Non-pigmented ciliary epithelial cell (primary cell): ENCODE measurements at places on chromosomes 1 and 21.

DNA sequence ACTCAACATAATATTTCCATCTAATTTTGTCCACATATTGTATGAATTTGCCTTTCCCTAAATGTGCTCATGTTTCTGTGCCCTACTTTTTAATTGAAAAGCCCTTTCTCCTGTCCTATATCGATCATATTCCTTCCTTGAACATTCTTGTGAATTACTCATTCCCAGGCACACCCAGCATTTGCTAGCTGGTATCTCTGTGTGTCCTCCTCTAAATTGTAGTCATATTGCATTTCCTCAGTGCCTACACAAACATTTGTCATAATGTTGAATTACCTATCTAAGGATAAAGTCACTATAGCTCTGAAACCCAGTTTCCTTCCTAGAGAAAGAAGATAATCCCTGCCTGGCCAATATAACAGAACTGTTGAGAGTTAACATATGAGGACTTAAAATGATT lies 39.6 kb upstream of the TBX15 start:
- no peak for DNase-seq

DNA sequence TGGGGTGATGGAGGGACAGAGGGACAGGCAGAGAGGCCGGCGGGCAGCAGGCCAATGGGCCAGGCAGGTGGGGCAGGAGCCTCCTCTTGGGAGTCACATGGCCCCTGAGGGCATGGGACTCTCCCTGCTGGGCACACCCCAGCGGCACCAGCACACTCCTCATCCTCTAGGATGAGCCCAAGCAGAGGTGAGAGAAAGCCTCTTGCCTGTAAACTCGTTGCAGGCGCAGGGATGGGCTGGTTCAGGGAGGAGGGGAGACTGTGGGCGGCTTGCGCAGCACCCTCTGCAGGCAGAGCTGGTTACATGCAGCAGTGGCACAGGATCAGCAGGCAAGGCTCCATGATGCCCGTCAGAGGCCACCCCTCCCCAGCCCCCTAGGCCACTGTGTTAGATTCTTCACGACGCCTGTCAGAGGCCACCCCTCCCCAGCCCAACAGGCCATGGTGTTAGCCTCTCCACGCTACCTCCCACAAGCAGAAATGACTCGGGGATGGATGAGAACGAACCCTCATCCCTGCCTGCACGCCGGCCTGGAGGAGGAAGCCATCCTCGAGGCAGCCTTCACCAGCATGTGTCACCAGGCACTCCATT lies 209.7 kb upstream of the VAMP3 start:
- DNase-seq: no peak

- DNase-seq: no peak
These were observed 8.7 kb downstream of the MAB21L3 start for GRCh38 chr1:116119876-116120275.

- no peak for DNase-seq
These were observed 38.4 kb downstream of the RAP1GAP start for GRCh38 chr1:21630571-21631343.

DNA sequence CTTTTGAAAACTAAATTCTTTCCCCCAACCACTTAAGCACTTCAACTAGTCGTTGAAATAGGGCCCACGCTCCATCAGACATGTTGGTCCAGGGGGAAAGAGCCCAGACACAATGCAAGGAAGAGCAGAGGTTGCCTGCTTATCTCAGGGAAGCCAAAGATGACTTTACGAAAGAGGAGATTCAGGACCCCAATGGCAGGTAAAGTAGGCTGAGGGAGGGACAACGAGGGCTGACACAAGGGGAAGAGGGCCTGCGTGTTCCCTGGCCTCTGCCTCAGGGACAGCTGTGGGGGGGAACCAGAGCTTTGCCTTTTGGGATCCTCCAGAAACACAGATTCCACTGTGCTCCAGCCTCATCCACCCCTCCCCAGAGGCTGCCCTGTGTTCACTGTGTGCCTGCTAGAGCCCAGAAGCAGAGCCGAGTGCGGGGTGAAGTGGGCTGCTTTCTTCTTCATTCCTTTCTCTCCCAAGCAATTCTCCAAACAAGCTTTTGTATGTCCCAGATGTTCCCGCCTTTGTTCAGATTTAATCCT lies 135.5 kb upstream of the GRIK3 start:
- no peak for DNase-seq

DNA sequence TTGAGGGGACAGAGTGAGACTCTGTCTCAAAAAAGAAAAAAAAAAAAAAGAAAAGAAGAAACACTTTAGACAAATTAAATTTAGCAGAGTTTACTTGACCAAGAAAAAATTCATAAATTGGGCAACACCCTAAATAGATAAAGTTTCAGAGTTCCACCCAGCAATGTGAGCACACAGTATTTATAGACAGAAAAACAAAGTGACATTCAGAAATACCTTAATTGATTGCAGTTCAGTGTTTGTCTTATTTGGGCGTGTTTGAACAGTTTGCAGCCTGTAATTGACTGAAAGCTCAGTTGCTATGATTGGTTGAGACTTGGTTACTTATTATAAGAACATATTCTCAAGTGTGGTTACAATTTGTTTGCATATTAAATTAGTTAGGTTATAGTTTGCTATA lies 603.5 kb upstream of the NEGR1 start:
- DNase-seq: no peak

- DNase-seq: no peak
These were observed 86.8 kb downstream of the LRRC8C start for GRCh38 chr1:89719502-89720306.

DNA sequence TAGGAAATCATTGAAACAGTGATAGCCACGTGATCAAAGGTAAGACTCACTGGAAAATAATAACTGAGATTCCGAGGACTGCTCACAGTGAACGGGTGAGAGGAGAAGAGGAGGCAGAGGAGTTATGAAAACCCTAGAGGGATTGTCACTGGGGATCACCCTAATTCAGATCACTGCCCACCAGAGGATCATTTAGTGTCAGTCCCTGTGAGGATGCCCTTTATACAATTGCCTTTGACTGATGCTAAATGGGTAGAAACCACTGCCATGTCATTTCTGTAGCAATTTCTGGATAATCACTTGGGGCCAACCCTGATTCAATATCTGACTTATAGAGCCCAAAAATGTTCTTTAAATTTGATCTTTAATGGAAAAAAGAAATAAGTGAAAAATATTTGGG lies 14.1 kb upstream of the VAV3 start:
- DNase-seq: no peak

DNA sequence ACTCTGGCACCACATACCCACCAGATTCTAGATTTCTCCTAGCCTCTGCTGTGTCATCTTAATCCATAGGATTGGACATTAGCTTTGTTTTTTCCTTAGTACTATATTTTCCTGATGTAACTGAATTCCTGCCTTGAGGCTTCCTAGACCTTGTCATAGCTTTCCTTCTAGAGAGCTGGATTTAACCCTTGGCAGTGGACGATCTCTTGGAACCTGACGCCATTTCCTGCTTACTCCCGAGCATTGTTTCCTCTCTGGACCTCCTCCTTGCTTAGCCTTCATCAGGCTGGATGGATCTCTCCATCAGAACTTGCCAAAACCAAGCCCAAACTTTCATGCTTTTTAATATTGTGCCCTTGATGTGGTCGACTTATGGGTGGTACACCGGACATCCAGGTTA lies 1.5 kb downstream of the APOBEC4 start:
- no peak for DNase-seq

GRCh38 chr1:17286646-17287045 lies 21.4 kb upstream of the PADI4 start:
- DNase-seq: no peak

- no peak for DNase-seq
These were observed 50.9 kb downstream of the PIGK start for GRCh38 chr1:77168358-77168757.

DNA sequence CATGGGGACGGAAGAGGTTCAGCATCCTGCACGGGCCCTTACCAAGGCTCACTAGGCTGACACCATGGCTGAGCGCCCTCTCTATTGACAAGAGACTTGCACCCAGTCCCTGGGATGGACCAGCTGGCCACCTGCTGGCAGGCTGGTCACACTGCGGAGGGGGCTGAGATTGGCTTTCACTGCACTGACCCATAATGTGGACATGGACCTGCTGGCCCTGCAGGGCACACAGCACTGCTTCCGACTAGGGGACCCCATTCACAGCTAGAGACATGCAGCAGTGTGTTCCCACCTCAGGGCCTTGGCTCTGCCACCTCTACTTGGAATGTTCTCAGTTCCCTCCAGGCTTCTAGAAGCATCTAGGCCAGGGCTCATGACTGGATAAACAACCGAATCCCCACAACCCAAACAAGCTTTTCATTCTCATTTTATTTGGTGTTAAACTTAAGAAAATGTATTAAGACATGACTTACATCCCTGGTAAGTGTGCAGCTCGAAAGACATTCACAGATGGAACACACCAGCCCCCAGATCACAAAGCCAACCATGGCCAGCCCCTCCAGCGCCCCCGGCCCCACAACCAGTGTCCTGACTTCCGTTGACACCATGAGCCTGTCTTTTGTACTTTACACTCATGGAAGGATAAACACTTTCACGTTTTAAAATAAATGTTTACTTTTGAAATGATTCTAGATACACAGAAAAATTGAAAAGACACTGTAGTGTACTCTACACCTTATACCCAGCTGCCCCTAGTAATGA lies 9.3 kb upstream of the SRARP start:
- DNase-seq: no peak

GRCh38 chr1:197782722-197783360 lies 7.6 kb upstream of the DENND1B start:
- DNase-seq: no peak

GRCh38 chr1:111214074-111214801 lies 13.3 kb upstream of the CHI3L2 start:
- DNase-seq: no peak

- no peak for DNase-seq
These were observed 43.7 kb downstream of the RHOU start for GRCh38 chr1:228778961-228779360.

DNA sequence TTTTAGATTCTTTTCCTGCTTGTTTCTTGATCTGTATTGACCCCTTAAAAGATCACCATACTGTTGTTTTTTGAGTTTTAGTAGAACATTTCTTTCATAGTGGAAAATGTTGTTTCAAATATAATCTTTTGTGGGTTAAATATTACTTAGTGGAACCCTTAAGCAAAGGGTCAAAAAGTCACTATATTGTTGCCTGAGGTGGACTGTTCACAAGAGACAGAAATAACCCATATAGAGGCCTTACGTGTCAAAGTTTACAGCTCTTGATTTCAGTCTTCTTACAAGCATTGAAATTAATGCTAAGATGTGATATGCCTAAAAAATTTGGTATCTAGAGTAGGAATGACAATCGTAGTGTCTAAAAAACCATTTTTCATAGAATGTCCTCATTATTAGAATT lies 6.3 kb downstream of the DNAJB4 start:
- DNase-seq: no peak

GRCh38 chr1:224168859-224169380 lies 14.1 kb upstream of the DEGS1 start:
- DNase-seq: peak; percentile 66
